CD8-positive, alpha-beta memory T cell (primary cell): ENCODE measurements at places on chromosomes 2 and 18. TPM values are rescaled to one million over a fixed set of nuclear protein-coding genes. Genes with fewer than 3 reads are reported as not detected.

The CNGA3 gene
- total RNA-seq: not detected

The ANKRD44 gene
- total RNA-seq: 150 TPM

DNA sequence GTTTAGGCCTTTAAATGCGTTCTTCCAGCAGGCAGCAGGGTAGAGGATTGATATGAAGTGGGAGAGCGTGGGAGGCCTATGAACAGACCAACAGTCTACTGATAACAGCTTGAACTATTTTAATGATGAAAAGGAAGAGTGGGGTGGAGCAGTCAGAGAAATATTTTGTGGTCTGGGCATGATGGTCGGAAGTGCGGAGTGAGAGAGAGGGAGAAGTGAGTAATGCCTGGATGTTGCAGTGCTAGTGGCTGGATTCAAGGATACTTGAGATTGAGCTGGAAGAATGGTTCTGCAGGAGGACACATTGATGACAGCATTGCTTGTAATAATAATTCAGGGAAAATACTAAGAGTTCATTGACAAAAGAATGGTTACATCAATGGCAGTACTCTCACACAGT is 151.0 kb upstream of the DAPL1 start:
- no peak for DNase-seq

DNA sequence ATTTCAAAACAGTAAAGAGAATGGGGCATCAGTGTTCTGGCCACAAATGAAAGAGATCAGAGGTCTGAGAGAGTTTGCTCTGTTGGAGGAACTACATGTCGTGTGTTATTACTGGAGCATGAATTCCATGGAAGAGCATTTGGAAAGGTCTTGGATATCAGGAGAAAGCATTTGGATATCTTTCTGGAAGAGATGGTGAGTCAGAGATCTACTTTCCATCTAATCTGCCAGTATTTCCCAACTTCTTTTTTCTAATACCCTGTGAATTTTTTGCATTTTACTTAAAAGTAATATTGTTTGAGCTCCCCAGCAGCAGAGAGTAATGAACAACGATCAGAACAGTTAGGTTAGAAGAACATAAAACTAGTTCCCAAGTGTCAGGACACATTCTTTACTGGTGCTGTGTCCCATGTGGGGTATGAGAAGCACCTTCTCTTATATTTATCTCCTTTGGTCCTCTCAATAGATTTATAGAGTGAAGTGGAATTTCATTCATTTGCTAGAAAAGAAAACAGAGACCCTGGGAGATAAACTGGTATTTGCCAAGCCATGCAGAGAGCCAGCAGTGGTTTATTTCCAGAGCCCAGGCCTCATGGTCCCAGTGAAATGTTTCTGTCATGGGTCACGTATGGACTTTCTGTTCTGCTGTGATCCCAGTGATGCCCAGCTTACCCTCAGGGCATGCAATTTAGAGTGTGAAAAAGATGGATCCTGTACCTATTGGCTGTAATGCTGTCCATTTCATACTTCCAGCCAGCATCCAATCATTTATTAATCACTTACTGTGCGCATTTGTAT is 130.8 kb upstream of the NT5C1B start:
- no peak for DNase-seq

DNA sequence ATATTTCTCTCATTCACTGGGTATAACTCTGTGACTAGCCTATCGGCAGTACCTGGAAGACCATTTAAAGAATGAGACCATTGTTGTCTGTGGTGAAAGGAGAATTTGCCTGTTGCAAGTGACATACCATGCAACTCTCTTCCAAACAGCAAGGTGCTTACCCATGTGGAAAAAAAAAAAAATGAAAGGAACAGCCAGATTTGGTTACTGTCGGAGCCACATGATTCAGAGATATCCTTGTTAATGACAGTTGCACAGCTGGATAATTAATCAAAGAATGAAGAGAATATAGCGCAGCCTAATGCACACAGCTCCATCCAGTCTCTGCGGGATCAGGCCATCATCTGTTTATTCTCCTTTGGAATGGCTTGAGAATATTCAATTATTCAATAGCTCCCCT is 141.8 kb downstream of the HRH4 start:
- DNase-seq: no peak

- DNase-seq: no peak
Observed at GRCh38 chr2:17171446-17172049, 346.7 kb downstream of the RAD51AP2 start.

DNA sequence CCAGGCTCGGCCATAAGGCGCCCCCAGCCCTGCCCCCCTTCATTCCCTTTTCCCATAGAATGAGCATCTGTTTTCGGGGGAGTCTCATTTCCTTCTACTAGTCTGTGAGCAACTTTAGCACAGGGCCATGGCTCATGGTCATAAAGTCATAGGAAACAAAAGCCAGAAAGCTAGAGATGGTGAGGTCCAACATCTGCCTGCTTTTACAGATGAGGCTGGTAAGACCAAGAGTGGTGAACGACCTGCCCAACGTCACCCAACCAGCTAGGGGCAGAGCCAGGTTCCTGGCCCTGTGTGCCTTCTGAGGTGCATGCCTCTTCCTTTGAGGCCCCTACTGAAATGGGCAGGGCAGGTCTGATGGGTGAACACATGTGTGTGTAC is 212.7 kb downstream of the DYSF start:
- DNase-seq: no peak

GRCh38 chr2:151007365-151007764 is 254.3 kb downstream of the RBM43 start:
- no peak for DNase-seq

DNA sequence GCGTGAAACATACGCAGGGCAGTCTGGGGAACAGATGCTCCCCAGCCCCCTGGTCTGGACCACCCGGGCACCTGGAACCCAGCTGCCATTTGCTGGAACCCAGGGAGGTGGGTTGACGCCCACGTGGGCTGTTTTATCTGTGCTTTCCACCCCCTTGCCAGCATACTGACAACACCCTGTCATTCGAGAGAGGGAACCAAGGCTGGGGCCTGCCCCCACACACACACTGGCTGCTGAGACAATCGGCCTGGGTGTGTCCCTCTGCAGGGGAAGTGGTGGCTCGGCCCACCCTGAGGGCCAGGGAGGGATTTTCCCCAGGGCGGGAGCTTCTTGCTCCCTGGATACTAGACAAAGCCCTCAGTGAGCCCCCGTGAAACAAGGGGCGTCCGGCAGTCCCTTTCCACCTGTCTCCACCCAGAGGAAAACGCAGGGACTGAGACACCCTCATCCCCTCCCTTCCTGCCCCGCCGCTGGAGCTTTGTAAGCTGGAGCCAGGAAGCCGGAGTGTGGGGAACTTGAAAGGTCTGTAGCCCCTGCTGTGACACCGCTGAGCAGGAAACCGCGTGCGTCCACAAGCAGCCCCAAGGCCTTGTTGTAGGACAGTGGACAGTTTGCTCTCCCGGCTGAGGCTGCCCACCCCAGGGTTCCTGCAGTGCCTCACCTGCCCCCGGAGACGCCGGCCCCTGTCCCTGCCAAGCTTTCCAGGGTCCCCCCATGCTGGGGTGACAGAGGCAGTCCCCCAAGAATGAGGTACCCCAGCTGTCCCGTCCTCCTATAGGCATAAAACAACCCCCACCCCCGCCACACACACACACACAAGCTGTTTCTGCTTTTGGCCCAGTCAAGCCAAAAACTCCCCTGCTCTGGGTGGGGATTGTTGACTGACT is 14.1 kb upstream of the KLF11 start:
- peak; percentile 51 for DNase-seq

GRCh38 chr2:42658306-42658705 is 89.9 kb downstream of the MTA3 start:
- DNase-seq: no peak

GRCh38 chr2:96409081-96409819 is 73.7 kb downstream of the NCAPH start:
- no peak for DNase-seq
